ENCODE measurements at places on chromosomes 13 and 19.
A peak's percentile ranks its signal among the peaks of the same experiment; 100 is the strongest.

DNA sequence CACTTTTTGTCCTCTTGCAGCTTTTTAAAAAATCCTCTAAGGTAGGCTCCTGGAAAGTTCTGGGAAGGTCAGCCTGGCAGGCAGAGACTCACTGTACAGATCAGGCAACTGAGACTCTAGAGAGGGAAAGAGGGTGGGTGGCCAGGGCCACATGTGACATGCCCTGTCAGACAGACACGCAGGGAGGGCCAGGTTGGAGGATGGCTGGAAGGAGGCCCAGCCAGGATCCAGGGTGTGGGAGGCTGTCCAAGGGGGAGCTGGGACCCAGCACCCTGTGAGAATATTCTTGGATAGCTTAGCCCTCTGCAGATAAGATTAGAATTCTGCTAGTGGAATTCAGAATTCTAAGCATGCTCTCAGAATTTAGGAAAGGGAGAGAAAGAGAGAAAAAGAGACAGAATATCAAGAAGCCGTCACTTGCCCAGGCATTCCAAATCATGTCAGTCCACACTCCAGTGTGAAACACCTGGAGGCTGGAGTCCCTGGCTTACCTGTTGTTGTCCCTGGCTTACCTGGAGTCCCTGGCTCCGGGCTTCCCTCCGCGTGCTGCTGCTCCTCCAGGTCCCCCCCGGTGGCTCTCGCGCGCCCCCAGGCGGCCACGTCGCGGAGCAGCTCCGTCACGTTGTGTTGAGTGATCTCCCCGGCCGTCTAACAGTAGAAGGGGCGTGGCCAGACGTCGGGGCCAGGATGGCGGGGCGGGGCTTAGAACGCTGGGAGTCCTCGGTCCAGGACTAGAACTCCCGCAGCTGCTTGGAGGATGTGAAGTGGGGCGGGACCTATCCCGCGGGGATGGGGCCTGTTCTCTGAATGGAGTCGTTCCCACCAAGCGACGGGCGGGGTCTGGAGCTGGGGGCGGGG lies 2.8 kb upstream of the TNNI3 start:
- DNase-seq, result peak; percentile 80

- no peak for DNase-seq
Measured at GRCh38 chr13:28958018-28958417, 137.9 kb downstream of the MTUS2 start.

DNA sequence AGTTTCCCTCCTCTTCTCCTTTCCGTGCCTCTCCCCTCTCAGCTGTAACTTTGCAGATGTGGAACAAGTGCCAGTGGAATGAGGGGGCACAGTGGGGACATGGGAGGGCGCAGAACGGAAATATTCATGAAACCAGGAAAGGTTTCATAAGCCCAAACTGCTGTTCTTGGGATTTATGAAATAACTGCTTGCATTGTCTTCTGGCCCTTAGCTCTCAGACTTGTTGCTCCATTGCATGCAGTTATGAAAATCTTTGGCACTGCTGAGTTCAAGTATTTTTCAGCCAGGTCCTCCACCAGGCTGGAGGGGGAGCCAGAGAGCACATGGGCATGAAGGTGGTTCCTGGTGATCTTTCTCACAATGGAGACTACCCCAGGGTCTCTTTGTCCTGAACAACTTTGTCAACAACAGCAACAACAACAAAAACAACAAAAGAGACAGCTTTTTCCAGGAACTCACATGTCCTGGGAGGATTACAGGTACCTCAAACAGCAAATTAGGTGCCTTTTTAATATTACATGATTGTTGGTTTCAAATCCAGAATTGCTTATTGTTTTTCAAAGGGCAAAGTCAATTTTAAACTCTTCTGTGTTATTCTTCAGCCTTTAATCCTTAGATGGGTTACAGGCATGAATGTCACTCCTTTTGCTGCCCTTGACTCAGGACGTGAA lies 1.5 kb downstream of the RGCC start:
- peak; percentile 83 for DNase-seq

DNA sequence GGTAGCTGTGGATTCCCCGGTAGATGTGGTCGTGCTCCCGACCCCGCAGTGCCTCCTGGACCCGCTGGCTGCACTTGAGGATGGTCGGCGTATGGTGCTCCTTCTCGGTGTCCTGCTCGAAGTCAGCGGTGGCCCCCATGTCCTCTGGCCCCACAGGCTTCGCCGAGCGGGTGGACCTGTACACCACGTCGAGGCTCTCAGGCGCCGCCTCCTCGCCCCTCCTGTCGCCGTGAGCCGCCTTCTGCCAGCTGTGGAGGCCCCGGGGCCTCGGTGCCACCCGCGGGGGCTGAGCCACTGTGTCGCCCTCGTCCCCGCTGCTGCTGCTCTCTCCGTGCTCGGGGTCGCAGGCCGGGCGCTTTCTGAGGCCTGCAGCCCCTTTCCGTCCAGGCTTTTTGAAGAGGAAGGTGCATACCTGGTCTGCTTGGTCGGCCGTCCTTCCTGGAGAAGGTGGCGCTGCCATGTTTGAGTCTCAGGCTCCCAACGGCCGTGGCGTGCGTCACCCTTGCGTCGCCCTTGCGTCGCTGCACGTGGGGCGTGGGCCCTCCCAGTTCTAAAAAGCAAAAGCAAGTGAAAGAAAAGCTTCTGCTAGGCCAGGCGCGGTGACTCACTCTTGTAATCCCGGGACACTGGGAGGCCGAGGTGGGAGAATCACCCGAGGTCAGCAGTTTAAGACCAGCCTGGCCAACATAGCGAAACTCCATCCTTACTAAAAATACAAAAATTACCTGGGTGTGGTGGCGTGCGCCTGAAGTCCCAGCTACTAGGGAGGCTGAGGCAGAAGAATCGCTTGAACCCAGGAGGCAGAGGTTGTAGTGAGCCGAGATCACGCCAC lies at the start of gene RNF113B:
RNF113B (minus strand) TSS at position 493 of the 832 bp plus-strand sequence; CDS start at position 460, 33 bp downstream.
- DNase-seq, result no peak

- no peak for DNase-seq
Measured at GRCh38 chr19:12526542-12526941, 24.7 kb downstream of the ZNF564 start.

GRCh38 chr13:57409121-57409520 lies 222.4 kb upstream of the PCDH17 start:
- no peak for DNase-seq

- no peak for DNase-seq
Measured at GRCh38 chr19:33671211-33671610, 49.5 kb downstream of the CHST8 start.

Measured in NB4 (cell line).